ENCODE measurements at places on chromosomes 1 and 21. TPM values are rescaled to one million over a fixed set of nuclear protein-coding genes. Genes with fewer than 3 reads are reported as not detected.

GRCh38 chr1:15179485-15179883 is 25.9 kb downstream of the TMEM51 start:
- no peak overlapping the region for H3K27ac ChIP-seq
- H3K4me3 ChIP-seq, result no peak overlapping the region
- H3K36me3 ChIP-seq, result no peaks in the 10 kb centered on the region
- DNase-seq, result no peak

- no peaks in the 10 kb centered on the region for H3K36me3 ChIP-seq
- no peak overlapping the region for H3K4me3 ChIP-seq
Measured at GRCh38 chr1:203480525-203481084, 5.0 kb downstream of the PRELP start.

DNA sequence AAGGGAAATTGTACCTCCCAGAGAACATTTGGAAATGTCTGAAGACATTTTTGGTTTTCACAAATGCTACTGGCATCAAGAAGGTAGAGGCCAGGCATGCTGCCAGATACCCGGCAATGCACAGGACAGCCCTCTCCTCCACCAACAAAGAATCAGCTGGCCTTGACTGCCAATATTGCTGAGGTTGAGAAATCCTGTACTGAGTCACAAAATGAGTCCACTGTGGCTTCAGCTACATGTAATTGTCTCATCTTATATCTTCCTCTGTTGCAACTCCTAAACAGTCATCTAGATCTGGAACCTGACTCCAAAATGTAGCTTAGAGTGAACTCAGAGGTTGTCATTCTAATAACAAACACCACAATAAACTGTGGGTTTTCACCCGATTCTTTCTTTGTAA is 327.5 kb upstream of the POGK start:
- no peaks in the 10 kb centered on the region for H3K36me3 ChIP-seq
- H3K27me3 ChIP-seq, result no peaks in the 10 kb centered on the region
- no peak for DNase-seq

DNA sequence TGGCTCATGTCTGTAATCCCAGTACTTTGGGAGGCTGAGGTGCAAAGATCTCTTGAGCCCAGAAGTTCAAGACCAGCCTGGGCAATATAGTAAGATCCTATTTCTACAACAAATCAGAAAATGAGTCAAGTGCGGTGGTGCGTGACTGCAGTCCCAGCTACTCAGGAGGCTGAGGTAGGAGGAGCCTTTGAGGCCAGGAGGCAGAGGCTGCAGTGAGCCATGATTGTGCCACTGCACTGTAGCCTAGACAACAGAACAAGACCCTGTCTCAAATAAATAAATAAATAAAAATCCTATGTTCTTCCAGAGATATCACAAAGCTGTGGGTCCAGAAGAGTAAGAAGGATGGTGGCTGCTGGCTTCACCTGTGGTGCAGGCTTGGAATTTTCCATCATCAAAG is 22.1 kb downstream of the CDA start:
- H3K36me3 ChIP-seq, result no peaks in the 10 kb centered on the region
- no peaks in the 10 kb centered on the region for H3K27me3 ChIP-seq
- no peak overlapping the region for H3K27ac ChIP-seq

DNA sequence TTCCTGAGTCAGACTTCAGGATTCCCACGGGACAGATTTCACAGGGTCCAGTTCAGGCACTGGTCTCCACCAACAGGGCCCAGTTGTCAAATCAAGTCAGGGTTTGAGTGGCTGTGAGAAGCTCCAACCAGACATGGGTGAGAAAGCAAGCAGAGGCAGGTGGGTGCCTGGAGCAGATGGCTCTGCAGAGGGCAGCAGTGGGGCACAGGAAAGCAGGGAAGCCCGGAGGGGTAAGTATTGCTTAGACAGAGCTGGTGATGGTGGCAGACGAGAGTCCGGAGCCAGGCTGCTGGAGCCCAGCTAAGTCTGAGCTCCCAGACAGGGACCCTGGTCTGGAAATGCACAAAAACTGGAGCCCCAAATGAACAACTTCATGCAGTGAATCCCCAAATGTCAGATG is 40.4 kb downstream of the RIMS3 start:
- DNase-seq, result peak; percentile 43
- no peak overlapping the region for H3K27ac ChIP-seq
- H3K4me3 ChIP-seq, result no peak overlapping the region

- H3K36me3 ChIP-seq, result no peaks in the 10 kb centered on the region
- H3K4me1 ChIP-seq, result peaks cover 58% of the 10 kb centered on the region
- no peaks in the 10 kb centered on the region for H3K27me3 ChIP-seq
- DNase-seq, result no peak
- H3K27ac ChIP-seq, result peak overlapping the region; percentile 39
- H3K4me3 ChIP-seq, result no peak overlapping the region
Measured at GRCh38 chr21:31406510-31406909, 62.4 kb upstream of the TIAM1 start.

Gene CYP4A11
- polyA plus RNA-seq, result 0.05 TPM

Gene IL20
- 0.66 TPM for polyA plus RNA-seq

Gene ASCL5
- polyA plus RNA-seq, result 0.14 TPM

Gene NPHS2
- polyA plus RNA-seq, result 0.02 TPM

Gene DNM3
- 1.9 TPM for polyA plus RNA-seq
